ENCODE measurements at places on chromosomes 3 and 15.

GRCh38 chr15:73914145-73914544, 12.1 kb upstream of the LOXL1 start:
- DNase-seq = peak; percentile 28

- no peak for DNase-seq
These were observed 7.0 kb upstream of the ATP8B4 start for GRCh38 chr15:50126072-50126471.

DNA sequence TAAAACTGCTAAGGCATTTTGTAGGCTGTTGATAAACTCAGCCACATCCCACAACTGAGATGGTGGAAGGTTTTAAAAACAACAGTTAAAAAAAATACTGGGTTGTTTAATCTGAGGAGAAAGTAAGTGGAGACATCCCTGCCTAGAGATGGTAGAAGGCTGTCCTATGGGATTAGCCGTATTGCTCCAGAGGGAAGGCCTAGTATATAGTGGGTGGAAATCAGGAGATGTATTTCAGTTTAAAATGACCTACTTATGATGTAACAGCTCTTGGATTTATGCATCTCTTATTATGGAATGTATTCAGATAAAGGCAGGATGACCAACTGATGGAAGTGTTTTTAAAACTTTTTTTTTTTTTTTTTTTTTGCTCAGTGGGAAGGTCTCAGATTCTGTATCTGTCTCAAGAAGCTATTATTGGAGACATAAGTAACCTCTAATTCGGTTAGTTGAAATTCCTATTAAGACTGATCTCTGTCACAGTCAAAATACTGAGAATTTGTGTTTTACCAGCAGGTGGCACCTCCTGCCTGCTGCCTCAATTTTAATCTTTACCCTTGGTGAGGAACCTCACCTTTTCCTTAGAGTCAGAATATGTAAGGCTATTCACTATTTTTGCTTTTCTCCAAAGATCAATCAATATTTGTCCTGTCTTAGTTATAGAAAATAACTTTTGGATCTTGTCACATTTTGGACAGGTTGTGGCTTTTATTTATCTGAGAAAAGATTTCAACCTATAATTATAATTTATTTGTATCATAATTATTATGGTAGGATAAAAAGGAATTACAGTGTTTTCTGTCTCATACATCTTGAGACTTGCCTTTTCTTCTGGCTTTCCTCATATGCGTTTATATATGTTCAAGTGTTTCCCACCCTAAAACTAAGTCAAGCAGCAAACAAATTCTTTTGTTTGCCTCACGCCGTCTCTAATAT, 63.0 kb downstream of the VPS8 start:
- peak; percentile 72 for DNase-seq

DNA sequence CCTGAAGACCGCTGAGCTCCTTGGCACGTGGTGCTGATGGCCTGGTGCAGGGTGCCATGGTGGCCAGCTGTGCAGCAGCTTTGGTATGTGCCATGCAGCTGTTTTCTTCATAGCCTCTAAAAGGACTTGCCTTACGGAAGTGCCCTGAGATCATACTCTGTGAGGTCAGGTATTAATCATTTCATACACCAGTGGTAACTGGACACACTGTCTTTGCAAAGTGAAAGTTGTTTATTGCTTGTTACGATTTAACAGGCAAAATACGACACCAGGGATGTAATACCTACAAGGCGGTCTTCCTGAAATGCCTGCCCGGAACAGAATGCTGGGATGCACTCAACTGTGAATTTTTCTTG, 184.6 kb downstream of the ATP10A start:
- no peak for DNase-seq

GRCh38 chr3:114155370-114155821, 23.5 kb downstream of the DRD3 start:
- DNase-seq = peak; percentile 51

- DNase-seq = peak; percentile 46
These were observed 393.6 kb upstream of the TPM1 start for GRCh38 chr15:62648954-62649353.

DNA sequence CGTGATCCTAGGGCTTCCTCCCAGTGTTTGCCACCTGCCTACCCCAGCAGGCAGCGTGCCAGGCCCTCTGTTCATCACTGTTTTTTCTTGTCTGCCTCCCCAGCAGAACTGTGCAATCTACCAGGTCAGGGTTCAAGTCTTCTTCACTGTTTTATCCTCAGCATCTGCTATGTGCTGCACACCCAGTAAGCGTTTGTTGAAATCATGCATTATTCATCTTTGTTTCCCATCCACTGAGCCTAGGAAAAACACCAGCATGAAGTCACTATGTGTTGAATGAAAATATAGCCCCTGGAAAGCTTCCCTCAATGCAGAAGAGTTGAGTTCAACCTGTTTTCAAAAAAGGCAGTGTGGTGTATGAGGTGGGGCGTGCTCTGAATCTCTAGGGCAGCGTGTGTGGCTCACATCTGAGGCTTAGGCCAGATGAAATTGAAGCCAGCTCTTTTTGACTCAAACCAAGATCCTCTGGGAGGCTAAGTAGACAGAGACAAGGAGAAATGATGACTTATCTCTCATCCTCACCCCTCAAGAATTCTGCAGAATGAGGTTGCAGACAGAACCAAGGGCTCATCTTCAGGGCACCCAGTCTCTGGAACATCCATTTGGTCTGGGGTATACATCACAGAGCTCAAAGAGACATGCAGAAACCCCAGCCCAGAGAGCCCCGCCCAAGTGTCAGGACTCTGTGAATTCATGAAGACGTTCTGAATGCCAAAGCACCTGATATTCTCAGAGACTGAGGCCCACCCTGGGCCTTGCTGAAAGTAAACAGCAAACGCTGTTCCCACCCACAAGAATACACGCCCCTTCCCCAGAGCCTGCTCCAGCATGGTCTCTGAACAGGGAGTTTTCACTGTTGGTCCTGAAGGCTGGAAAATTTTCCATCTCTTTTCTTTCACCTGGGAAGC, 5.7 kb upstream of the CAV3 start:
- DNase-seq = no peak

GRCh38 chr3:78825118-78825857, 942.5 kb downstream of the ROBO1 start:
- DNase-seq = no peak

GRCh38 chr15:38843051-38843501, 278.5 kb upstream of the RASGRP1 start:
- no peak for DNase-seq

DNA sequence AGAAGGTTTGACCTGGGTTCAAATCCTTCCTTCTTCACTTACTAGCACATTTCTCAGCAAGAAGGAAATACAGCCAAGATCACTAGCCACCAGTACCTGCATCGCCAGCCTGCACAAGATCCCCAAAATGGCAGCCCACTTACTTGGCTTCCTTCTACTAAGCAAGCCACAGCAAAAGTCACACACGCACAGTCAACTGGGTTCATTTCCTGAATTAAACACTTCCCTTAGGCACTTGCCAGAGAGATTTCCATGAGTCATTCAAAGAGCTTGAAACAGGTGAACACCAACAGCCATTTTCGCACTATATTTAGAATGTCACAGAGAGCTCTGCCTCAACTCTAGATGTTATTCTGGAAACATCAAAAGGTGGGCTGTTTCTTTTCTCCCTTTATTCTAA, 42.6 kb downstream of the MGLL start:
- DNase-seq = no peak
